CD4-positive, alpha-beta T cell treated with Interleukin-4 for 1 hour (primary cell): ENCODE measurements at places on chromosomes 3 and 15.
A peak's percentile ranks its signal among the peaks of the same experiment; 100 is the strongest.

DNA sequence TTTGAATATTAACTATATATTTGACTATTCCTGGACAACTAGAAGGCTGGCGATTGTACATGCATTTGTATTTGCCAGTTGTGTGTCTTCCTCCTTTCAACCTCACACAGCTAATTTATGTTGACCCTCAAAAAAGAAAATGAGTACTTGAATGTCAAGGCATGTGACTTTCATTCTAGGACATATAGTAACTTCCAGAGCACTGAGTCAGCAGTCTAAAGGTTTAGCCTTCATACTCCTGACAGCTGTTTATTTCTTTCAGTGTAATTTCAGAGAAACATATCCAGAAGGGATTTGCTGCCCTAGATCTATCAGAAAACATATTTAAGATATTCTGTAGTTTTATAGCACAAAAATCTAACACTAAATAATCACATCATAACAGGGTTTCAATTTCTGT, 74.6 kb upstream of the GOLGA8J start:
- no peak for DNase-seq

DNA sequence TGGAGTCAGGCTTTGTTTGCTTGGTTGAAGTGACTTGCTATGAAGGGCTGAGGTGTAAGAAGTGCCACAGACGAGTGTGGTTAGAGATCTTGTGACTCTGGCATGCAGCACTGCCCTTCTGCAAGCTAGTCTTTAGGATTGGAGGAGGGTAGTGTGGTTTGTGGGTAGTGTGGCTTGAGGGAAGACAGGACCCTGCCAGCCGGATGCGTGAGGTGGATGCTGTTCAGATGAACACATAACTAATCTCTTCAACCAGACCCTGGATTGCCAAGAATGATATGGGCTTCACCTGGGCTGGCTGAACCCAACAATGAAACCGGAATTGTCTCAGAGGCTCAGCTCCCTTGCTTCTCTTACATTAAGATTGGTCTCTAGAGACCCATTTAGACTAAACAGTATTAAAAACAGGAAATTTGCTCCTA, 32.7 kb downstream of the STARD9 start:
- DNase-seq: peak; percentile 58

DNA sequence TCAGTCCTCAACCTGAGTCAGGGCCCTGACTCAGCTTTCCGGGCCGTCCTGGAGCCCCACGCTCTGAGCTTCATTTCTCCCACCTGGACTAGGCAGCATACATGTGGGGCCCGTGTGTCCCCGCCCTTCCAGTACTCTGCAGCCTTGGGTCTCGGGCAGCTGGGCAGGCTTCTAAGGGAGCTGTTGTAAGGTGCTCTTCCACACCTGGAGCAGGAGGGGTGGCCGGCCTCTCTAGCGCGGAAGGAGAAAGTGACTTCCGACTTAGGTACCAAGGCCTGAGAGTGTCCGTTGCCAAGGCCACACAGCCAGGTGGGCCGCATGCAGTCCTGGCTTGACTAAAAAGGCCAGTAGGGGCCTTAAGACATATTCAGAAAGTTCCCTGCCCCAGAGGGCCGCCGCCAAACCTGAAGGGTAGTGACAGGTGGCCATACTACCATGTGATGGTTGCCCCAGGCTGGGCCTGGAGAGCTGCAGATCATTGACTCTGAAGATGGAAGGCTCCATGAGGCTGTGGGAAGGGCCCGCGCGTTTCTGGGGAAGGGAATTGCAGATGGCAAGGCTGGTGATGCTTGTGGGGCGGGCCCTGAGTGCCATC, 9.4 kb upstream of the SEMA3B start:
- no peak for DNase-seq

- no peak for DNase-seq
Measured at GRCh38 chr3:122168044-122168443, 15.4 kb upstream of the CASR start.

GRCh38 chr15:41557673-41558399, 1.2 kb upstream of the TYRO3 start:
- DNase-seq: peak; percentile 80

DNA sequence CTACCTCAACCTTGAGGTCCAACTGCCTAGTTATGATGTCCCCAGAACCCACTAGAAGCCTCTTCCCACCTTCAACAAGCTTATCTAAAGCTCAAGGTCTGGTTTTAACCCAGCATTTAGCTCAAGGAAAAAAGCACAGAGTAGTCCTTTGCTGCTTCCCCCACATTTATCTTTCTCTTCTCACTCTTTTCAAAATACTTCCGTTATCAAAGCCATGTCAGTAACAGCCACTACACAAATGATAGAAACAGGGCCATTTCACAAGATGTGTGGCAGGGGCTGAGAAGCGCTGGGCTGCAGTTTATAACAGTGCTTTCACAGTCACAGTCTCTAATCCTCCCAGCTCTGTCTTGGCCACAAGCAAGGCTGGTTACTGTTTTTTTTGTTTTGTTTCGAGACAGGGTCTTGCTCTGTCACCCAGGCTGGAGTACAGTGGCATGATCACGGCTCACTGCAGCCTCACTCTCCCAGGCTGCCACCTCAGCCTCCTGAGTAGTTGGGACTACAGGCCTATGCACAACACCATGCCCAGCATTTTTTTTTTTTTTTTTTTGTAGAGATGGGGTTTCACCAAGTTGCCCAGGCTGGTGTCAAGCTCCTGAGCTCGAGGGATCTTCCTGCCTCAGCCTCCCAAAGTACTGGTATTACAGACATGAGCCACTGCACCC, 218.8 kb downstream of the OSBPL10 start:
- no peak for DNase-seq

GRCh38 chr3:71061581-71061980, 521.9 kb downstream of the FOXP1 start:
- DNase-seq: no peak

DNA sequence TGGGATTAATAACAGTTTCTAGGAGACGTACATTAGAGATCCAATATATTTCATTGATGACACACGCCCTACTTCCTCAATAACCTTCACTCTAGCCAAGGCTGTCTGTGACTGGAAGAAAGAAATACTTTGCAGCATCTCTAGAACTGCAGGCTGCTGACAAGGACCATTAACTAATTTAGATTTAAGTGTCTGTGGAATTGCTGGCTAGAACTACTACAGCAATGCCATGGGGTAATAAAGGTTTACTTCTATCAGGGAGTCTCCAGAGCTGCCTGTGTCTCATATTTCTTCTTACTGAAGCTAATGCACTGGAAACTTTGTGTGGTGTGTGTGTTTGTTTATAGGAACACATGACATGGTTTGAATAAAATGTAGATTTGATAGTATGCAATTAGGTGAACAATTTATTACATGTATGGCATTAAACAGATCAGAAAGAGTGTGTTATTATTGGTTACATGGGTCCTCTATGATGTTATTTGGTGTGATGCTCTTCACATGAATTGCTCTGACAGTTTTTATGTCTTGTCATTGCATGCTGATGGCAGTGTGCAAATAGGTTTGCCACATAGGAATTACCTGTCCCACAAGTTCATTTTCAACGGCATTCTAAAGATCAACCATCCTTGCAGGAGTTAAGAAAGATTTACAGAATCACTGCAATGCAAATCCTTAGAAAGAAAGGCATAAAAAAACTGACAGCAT, 916.2 kb upstream of the CADM2 start:
- no peak for DNase-seq

DNA sequence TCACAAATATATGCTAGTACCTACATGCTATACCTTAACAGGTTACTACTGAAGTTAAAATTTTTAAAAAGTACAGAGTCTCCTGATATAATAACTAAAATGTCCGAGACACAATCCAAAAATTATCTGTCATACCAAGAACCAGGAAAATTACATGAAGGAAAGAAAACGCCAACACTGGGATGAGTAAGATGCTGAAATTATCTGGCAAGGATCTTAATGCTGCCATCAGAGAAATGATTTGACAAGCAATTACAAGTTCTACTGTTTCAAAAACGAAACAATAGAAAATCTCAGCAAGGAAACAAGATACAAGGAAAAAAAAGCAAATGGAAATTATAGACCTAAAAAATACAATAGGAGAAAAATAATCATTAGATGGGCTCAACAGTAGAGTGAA, 92.5 kb downstream of the UBE3A start:
- no peak for DNase-seq

DNA sequence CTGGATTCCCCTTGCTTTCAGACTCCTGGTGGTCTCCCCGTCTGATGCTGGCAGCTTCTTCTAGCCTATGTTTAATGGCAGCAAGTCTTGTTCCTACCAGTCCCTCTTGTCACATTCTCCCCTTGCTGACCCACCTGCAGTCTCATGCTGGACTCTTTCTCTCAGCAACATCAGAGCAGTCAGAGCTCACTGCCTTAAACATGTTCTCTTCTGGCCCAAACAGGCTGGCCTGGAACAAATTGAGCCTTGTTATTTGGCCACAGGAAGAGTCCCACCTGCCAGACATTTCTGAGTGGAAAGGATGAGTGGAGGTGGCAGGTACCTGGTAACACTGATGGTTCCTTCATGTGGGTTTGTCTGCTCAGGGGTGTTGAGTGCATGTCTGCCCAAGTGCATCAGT, 59.2 kb upstream of the APEH start:
- DNase-seq: no peak
